Vagina (tissue), 2 donors: ENCODE measurements at places on chromosomes 5 and 9. TPM values are rescaled to one million over a fixed set of nuclear protein-coding genes. Genes with fewer than 3 reads are reported as not detected.
A peak's percentile ranks its signal among the peaks of the same experiment; 100 is the strongest.

SLC25A2 gene
- not detected for total RNA-seq

ROR2 gene
- 22.3 TPM for total RNA-seq

RUSC2 gene
- 18.9 TPM for total RNA-seq

ZDHHC12 gene
- 19.4 TPM for total RNA-seq

BRINP1 gene
- 0.49 TPM for total RNA-seq

HRH2 gene
- total RNA-seq = 0.98 TPM

SKP2 gene
- total RNA-seq = 12.0 TPM

FLT4 gene
- total RNA-seq = 20.9 TPM

KIAA0825 gene
- total RNA-seq = 2.5 TPM

PCDHA4 gene
- total RNA-seq = 2.0 TPM

- peaks cover 65% of the 10 kb centered on the region for H3K4me1 ChIP-seq
- H3K4me3 ChIP-seq = peak overlapping the region; percentile 16
- peak overlapping the region; percentile 93 for H3K27ac ChIP-seq
Measured at GRCh38 chr9:120936011-120936763, 9.6 kb upstream of the TRAF1 start.

GRCh38 chr9:98993570-98993945, 49.9 kb downstream of the COL15A1 start:
- H3K36me3 ChIP-seq = no peaks in the 10 kb centered on the region
- peaks cover 49% of the 10 kb centered on the region for H3K4me1 ChIP-seq
- peak; percentile 81 for DNase-seq
- no peak overlapping the region for H3K4me3 ChIP-seq

- H3K4me3 ChIP-seq = no peak within 1 kb of the TSS
- peaks cover 29% of the 10 kb centered on the region for H3K4me1 ChIP-seq
- DNase-seq = no peak
- no peaks in the 10 kb centered on the region for H3K36me3 ChIP-seq
Measured at GRCh38 chr9:137227054-137227852, at the start of gene RNF224. RNF224 (plus strand) TSS chr9:137227502; CDS start chr9:137228336, 834 bp downstream.

- peaks cover 19% of the 10 kb centered on the region for H3K4me1 ChIP-seq
- no peak for DNase-seq
- H3K27ac ChIP-seq = no peak overlapping the region
- no peaks in the 10 kb centered on the region for H3K27me3 ChIP-seq
- no peak overlapping the region for H3K4me3 ChIP-seq
Measured at GRCh38 chr5:32383065-32383464, 61.5 kb downstream of the ZFR start.

DNA sequence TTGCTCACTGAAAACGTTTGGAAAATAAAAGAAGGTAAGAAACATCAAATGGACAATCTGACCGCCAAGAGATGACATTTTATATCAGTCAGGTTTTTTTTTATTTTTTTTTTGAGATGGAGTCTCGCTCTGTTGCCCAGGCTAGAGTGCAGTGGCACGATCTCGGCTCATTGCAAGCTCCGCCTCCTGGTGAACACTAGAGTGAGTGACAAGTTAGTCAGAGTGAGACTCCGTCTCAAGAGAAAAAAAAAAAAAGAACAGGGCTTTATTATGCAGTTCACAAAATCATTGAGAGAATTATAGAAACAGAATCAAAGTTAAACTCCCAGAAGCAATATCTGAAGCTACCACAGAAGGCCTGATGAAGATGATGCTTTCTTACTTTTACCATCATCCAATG, 70.1 kb downstream of the DTWD2 start:
- no peaks in the 10 kb centered on the region for H3K27me3 ChIP-seq
- no peaks in the 10 kb centered on the region for H3K4me1 ChIP-seq
- no peak for DNase-seq

GRCh38 chr9:124358631-124359030, 56.6 kb downstream of the PSMB7 start:
- H3K27ac ChIP-seq = no peak overlapping the region
- no peaks in the 10 kb centered on the region for H3K4me1 ChIP-seq
- H3K4me3 ChIP-seq = no peak overlapping the region
- no peaks in the 10 kb centered on the region for H3K36me3 ChIP-seq
- H3K27me3 ChIP-seq = no peaks in the 10 kb centered on the region
- no peak for DNase-seq

GRCh38 chr5:180201051-180201987, 7.7 kb downstream of the RASGEF1C start:
- no peak for DNase-seq
- H3K4me1 ChIP-seq = no peaks in the 10 kb centered on the region
- H3K4me3 ChIP-seq = no peak overlapping the region
- no peaks in the 10 kb centered on the region for H3K27me3 ChIP-seq

GRCh38 chr9:38641985-38642864, 21.8 kb upstream of the ANKRD18A start:
- H3K4me3 ChIP-seq = no peak overlapping the region
- H3K4me1 ChIP-seq = no peaks in the 10 kb centered on the region
- H3K27me3 ChIP-seq = no peaks in the 10 kb centered on the region
- DNase-seq = no peak
- H3K36me3 ChIP-seq = no peaks in the 10 kb centered on the region

- H3K36me3 ChIP-seq = no peaks in the 10 kb centered on the region
- H3K27ac ChIP-seq = no peak overlapping the region
- H3K27me3 ChIP-seq = no peaks in the 10 kb centered on the region
- H3K4me1 ChIP-seq = no peaks in the 10 kb centered on the region
Measured at GRCh38 chr5:113067635-113068344, 91.2 kb downstream of the DCP2 start.

DNA sequence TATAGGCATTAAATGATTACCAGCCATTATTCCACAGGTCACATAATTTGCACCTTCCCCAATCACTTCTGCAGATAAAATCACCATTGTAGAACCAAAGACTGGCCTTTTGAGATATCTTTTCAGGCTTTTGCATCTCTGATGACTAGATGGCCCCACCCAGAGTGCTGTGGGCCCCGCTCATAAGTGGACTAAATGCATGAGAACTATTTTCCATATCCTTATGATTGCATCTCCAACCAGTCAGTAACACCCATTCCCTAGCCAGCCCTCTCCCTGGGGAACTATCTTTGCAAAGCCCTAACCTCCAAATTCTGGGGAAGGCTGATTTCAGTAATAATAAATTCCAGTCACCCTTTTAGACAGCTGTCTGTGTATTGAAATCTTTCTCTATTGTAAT, 53.5 kb upstream of the CDH9 start:
- H3K36me3 ChIP-seq = no peaks in the 10 kb centered on the region
- no peak overlapping the region for H3K4me3 ChIP-seq
- DNase-seq = no peak
- no peak overlapping the region for H3K27ac ChIP-seq
- no peaks in the 10 kb centered on the region for H3K4me1 ChIP-seq

DNA sequence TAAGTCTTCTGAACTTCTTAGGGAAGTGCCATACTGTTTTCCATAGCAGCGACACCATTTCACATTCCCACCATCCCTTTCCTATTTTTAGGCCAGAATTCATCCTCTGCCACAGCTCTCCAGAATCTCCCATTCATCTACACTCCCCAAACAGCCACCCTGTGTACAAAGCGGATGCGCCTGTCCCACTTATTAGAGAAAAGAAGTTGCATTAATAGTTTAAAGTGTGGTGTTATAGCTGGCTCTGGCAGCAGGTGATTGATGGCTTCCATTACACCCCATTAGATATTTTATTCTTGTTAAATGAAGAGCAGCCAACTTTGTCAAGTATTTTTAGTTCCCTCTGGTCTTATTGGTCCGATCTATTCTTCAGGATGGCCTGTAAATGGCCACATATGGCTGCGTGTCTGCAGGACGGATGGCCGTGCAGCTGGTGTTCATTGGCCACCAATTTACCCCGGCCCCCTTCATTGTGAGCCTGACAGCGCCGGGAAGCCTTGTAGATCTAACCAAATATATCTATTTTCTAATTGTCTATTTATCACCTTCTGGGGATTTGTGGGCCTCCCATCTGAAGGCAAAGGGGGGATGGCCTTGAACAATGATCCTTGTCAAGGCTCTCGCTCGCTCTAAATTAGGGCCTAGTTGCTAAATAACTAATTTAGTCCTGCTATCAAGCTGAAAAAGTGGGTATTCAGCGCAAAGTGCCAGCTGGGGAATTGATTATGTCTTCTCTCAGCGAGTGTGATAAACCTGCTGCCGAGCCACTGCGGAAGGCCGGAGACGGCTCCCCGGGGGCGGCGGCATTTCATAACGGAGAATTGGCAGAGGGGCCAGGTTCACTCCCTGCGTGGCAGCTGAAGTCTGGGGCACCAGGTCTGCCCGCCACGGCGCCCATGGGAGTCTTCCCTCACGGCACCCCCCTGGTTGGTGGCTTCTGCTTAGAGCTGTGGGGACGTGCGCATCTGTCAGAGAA, 141.1 kb downstream of the MELK start:
- no peak overlapping the region for H3K4me3 ChIP-seq
- H3K27me3 ChIP-seq = no peaks in the 10 kb centered on the region
- no peak overlapping the region for H3K27ac ChIP-seq
- H3K4me1 ChIP-seq = no peaks in the 10 kb centered on the region
- no peak for DNase-seq

DNA sequence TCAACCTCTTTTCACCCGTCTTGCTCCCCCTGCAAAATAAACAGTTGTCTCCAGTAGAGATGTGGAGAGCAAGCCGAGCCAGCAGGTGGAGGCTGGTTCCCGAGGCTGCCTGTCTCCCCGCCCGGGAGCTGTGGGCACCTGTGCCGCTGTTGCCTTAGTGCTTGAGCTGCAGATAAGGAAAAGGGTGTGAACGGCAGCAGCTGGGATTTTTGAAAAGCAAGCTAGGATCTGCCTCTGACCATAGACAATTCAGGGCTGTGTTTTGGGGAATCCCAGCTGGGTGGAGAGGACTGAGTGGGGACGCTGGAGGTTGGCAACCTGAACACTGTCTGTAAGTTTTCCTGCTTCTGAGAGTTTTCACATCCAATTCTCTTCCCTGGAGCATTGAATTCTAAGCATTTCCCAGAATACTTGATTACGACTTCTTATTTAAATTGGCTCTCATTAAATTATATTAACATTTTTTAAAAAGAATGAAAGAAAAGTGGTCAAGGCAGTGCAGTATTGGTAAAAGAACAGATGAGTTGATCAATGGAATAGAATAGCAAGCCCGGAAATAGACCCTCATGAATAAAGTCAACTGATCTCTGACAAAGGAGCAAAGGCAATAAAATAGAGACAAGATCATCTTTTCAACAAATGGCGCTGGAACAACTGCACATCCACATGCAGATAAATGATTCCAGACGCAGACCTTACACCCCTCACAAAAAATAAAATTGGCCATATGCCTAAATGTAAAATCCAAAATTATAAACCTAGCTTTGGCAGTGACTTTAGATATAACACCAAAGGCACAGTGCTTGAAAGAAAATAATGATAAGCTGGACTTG, 9.7 kb downstream of the WNK2 start:
- H3K36me3 ChIP-seq = no peaks in the 10 kb centered on the region
- H3K4me1 ChIP-seq = peaks cover 18% of the 10 kb centered on the region
- H3K4me3 ChIP-seq = no peak overlapping the region

GRCh38 chr5:59097712-59098111, 514.8 kb downstream of the RAB3C start:
- H3K27me3 ChIP-seq = no peaks in the 10 kb centered on the region
- no peak overlapping the region for H3K4me3 ChIP-seq
- no peak overlapping the region for H3K27ac ChIP-seq
- H3K36me3 ChIP-seq = no peaks in the 10 kb centered on the region
- DNase-seq = no peak

DNA sequence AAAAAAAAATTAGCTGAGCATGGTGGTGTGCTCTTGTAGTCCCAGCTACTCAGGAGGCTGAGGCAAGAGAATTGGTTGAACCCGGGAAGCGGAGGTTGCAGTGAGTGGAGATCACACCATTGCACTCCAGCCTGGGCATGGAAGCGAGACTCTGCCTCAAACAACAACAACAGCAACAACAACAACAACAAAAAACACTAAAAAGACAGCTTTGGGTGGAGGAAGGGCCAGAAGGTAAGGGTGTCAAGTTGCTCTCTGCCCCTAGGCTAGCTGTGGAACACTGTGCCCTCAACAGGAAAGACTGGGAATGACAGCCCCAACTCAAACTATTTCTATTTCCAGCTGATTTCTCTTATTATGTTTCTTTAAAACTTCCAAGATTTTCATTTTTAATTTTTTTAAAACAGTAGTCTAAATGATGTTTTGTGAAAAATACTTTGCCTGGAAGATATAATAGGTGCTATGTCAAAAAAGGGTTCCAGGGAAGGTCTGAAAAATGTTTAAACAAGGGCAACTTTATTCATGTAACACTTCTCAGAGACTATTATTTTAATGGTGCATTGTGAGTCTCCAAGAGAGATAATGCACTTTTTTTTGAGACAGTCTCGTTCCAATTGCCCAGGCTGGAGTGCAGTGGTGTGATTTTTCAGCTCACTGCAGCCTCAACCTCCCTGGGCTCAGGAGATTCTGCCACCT, 29.9 kb downstream of the CLINT1 start:
- no peak overlapping the region for H3K4me3 ChIP-seq
- H3K4me1 ChIP-seq = peaks cover 35% of the 10 kb centered on the region
- DNase-seq = no peak

GRCh38 chr5:79974886-79975285, 16.2 kb downstream of the MTX3 start:
- no peak overlapping the region for H3K27ac ChIP-seq
- H3K4me3 ChIP-seq = no peak overlapping the region

- H3K4me3 ChIP-seq = peak overlapping the region; percentile 11
- no peaks in the 10 kb centered on the region for H3K27me3 ChIP-seq
- H3K4me1 ChIP-seq = no peaks in the 10 kb centered on the region
- no peak for DNase-seq
- no peak overlapping the region for H3K27ac ChIP-seq
Measured at GRCh38 chr5:157328277-157328912, 62.5 kb downstream of the CYFIP2 start.

DNA sequence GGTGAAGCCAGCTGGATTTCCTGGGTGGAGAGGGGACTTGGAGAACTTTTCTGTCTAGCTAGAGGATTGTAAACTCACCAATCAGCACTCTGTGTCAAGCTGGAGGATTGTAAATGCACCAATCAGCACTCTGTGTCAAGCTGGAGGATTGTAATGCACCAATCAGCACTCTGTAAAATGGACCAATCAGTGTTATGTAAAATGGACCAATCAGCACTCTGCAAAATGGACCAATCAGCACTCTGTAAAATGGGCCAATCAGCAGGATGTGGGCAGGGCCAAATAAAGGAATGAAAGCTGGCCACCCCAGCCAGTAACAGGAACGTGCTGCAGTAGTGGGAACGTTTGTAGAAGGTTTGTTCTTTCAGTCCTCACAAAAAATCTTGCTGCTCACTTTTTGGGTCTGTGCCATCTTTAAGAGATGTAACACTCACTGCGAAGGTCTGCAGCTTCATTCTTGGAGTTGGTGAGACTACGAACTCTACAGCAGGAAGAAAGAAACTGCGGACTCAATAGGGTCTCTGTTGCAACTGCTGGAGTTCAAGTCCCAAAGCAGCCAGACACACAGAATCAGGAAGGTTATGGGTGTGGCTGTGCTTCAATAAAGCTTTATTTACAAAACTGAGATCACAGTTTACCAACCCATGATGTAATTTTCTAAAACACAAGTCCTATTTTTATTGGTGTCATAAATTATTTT, 145.7 kb upstream of the ERCC6L2 start:
- no peak for DNase-seq
- no peak overlapping the region for H3K27ac ChIP-seq
- no peaks in the 10 kb centered on the region for H3K36me3 ChIP-seq
- no peaks in the 10 kb centered on the region for H3K4me1 ChIP-seq
- H3K27me3 ChIP-seq = no peaks in the 10 kb centered on the region
